A549 (cell line): ENCODE measurements at places on chromosomes 5 and 9.

DNA sequence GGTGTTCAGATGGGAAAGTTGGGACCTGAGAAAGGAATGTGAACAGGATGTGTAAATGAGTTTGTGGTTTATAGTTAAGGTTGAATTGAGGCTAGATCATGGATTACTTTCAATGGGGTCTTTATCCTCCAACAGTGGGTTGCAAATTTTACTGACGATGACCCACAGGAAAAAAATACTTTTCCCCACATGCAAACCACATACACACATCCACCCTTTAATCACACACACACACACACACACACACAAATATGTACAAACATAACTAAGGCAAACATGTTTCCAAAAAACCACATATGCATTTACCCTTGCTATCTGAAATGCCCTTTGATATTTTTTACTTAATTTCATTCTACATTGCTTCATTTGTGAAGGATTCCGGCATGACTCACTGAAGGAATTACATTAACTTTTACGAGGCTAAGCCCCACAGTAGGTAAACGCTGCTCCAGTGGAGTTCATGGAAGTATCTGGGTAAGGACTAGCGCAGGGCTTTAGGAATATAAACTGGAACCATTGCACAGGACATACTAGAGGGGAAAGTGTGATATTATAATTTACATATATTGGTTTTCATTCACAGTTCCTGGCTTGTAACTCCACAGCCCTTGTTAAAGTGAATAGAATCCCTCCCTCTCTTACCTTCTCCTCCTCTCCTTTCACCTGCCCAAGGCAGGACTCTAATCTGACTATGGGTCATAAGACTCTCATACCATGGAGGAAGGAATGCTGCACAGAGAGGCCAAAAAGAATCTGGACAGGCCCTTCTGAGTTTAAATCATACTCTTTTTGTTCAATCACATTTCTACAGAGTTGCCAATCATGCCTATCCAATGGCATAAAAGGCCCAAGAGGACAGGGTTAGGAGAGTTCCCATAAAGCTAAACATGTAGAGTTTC, 8.5 kb upstream of the SPEF2 start:
- DNase-seq = no peak

GRCh38 chr5:142643634-142644033, 42.3 kb downstream of the FGF1 start:
- DNase-seq = no peak

DNA sequence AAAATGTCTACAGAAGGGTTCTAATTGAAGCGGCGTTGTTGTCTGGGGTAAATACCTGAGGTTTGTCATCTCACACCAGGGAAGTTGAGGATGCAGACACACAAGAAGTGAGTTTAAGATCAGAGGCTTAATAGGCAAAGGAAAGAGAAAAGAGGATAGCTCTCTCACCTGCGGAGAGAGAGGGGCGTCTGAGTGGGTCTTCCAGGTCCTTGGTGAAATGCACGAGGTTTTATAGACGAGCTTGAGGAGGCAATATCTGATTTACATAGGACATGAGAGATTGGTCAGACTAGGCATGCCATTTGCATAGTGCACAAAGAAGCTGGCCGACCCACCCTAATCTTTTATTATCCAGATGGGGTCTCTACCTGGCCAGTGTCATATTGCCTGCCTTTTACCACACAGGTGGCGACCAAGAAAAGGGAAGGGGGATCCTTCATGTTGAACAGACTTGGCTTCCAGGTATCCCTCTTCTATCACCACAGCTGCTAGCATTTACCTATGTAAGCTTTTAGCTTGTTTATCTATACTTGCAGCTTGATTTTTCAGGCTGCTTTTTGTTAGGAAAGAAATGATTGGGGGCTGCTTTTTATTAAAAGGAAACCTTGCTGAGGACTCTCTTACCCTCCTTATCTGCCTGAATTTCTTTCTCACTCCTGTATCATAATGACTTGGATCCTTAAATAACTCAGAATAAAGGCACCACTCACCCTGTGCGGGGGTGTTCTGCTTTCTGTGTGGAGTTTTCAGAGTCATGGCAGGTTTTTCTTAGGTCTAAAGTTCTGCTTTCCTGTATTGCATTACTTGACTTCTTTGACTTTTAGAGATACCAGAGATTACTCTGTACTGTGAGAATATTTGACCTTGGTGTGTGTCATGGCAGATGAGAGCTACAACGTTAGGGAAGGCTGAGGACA, 9.4 kb upstream of the GLT6D1 start:
- DNase-seq = no peak

GRCh38 chr5:11407556-11408145, 496.6 kb downstream of the CTNND2 start:
- DNase-seq = no peak
